Brain pericyte (primary cell): ENCODE measurements at places on chromosomes 2 and 18.

DNA sequence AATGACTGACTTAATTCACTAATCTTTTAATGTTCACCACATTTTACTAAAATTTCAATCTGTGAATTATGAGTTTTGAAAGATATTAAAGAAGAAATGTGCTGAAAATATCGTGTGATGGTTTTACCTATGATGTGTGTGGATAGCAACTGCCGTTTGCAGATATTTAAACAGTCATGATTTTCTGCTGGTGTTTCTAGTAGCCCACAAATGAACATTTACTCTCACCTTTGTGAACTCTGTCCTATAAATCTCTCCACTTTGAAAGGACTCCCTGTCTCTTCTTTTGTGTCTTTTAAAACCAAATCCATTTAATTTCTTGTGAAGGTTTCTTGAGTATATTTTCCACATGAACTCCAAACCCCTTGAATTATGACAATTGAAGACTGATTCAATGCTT lies 771.2 kb upstream of the SALL3 start:
- DNase-seq, result no peak

DNA sequence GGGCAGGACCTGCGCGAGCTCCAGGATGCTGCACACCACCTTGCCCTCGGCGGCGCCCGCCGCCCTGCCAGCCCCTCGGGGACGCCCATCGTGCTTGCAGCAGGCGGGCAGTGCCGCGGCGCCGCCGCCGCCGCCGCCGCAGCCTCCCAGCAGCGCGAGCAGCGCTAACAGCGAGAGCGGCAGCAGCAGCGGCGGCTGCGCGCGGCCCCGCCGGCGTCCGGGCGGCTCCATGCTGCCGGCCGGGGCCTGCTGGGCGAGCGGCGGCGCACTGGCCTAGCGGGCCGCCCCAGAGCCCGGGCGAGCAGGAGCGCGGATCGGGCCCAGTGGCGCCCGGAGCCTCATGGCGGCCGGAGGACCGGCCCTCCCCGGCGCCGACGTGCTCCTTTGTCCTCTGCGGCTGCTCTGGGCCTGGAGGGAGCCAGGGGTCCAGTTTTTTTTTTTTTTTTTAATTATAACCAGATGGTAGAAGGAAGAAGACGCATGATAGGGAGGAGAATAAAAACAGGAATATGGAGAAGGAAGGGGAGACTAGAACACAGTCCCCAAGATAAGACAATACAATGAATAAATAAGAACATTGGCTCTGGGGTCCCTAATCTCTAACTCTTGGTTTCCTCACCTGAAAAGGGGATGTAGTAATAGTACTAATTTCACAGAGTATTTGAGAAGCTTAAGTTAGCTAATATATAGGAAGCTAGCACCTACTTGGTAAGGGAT lies 17.1 kb upstream of the ANKRD62 start:
- DNase-seq, result no peak

DNA sequence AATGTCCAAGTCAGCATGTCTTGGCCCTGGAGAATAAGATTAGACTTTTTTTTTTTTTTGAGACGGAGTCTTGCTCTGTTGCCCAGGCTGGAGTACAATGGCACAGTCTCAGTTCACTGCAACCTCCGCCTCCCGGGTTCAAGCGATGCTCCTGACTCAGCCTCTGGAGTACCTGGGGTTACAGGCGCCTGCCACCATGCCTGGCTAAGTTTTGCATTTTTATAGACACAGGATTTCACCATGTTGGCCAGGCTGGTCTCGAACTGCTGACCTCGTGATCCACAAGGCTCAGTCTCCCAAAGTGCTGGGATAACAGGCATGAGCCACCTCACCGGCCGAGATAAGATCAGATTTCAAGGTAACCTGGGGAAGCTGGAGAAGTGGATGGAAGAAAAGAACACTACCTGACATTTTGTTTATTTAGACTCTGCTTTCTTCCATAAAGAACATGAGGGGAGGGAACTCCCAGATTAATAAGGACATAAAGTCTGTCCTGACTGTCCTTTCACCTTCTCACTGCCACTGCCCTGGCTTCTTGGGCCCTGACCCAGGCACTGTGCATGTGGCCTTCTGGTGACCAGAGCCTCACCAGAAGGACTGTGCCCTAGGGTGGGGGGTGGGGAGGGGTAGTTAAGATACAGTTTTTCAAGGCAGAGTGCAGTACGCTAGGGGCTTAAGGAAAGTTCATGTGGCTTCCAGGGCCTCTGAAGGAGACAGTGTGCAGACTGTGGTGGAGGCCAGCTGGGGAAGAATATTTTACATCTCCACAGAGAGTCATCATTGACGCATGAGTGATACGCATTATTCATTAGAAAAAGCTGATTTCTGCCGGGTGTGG lies 4.8 kb upstream of the IMPA2 start:
- no peak for DNase-seq

- no peak for DNase-seq
These were observed 75.6 kb downstream of the GPD2 start for GRCh38 chr2:156511803-156512202.

DNA sequence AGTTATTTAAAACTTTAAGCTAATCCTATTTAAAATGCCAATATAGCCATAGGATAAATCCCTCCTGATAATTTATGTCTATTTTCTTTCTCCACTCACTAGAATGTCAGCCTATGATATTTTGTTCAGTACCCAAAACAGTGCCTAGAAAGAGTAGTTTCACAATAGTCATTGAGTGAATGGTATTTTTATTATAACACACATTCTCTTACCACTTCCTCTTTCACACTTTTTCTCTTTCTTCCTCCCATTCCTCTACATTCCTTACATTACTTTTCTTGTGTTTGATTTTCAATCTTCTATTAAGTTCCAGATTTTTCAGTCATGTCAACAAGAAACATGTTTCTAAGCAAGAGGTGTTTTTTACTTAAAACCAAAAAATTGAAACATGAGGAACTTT lies 327.6 kb upstream of the UBE2E3 start:
- DNase-seq, result no peak

GRCh38 chr18:5542515-5543035 lies 1.2 kb downstream of the EPB41L3 start:
- no peak for DNase-seq

- DNase-seq, result no peak
These were observed 6.3 kb downstream of the CCNT2 start for GRCh38 chr2:134924912-134925311.

GRCh38 chr2:237874585-237875161 lies 15.2 kb downstream of the RAMP1 start:
- no peak for DNase-seq

GRCh38 chr2:157245846-157246764 lies 11.4 kb upstream of the GALNT5 start:
- DNase-seq, result no peak

DNA sequence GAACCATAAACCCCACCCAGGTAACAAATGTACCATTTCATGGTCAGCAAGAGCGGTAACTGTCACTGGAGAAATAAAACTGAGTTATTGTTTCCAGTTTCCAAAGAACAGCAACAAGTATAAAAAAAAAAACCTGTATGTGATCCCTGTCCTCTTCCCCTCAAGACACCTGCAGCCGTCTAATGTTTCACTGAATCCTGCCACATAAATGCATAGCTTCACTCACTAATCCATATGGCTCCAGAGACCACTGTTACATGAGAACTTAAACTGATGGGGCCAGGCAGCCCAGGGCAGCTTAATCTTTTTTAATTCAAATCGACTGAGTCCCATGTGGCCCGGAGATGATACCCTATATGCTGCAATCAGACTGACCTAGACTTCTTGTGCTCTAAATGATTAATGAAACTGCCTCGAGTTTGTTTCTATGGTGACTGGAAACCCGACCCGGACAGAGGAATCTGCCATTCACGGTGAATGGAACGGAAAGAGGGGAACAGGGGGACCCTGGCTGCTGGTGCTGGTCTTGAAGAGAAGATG lies 60.9 kb upstream of the SIX2 start:
- no peak for DNase-seq

DNA sequence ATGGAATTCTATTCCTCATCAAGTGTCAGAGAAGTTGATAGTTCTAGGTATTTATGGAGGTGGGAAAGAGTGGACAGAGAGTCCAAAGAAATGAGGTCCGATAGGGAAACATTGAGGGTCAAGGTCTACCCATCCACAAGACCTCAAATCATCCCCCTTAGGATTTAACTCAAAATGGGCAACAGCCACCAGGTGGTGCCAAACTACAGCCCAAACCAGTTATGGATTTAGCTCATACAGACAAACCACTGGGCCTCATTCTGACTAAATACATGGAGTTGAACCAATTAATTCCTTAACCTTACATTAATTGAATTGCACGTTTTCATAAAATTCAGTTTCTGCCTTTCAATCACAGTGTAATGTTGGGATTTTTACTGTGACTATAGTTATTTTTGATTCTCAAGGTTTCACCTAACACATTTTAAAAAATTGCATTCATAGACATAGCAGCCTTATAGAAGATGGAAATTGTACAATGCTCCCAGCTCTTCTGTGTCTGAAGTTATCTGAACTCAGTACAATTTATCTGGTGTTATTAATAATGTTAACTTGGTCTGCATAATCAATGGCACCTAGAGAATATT lies 98.2 kb upstream of the HNMT start:
- DNase-seq, result no peak

- DNase-seq, result no peak
These were observed 202.8 kb downstream of the WDR7 start for GRCh38 chr18:56853961-56854360.

DNA sequence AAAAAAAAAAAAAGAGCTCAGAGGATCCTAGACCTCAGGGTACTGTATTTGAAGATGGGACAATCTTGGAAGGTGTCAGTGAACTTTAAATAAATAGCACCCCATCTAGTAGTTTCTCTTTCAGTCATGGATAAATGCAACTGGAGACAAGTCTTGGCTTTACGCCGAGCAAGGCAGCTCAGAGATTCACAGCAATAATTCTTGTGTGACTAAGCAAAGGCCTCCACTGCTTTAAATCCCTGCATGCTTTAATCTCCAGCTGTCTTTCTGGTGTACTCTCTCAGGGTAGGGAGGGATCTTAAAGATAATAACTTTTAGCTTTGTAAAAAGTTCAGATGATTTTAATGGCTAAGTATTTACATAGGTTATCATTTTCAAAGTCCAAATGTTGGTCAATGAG lies 36.3 kb downstream of the NRXN1 start:
- no peak for DNase-seq

- no peak for DNase-seq
These were observed 74.0 kb downstream of the BCL2 start for GRCh38 chr18:63245600-63245999.

GRCh38 chr2:98452396-98453027 lies 7.9 kb downstream of the INPP4A start:
- DNase-seq, result no peak

DNA sequence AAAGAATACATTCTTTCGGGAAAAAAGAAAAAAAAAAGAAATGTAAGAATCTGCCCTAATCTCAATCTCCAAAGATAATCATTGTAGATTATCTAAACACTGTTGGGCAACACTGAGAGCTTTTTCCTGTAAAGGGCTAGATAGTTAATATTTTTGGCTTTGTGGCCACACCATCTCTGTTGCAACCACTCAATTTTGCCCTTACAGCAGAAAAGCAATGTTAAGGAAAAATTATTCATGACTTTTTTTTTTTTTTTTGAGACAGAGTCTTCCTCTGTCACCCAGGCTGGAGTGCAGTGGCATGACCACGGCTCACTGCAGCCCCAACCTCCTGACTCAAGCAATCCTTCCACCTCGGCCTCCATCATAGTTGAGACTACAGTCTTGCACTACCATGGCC lies 17.3 kb upstream of the FZD5 start:
- DNase-seq, result no peak

- DNase-seq, result no peak
These were observed 91.5 kb downstream of the EN1 start for GRCh38 chr2:118755901-118756300.

DNA sequence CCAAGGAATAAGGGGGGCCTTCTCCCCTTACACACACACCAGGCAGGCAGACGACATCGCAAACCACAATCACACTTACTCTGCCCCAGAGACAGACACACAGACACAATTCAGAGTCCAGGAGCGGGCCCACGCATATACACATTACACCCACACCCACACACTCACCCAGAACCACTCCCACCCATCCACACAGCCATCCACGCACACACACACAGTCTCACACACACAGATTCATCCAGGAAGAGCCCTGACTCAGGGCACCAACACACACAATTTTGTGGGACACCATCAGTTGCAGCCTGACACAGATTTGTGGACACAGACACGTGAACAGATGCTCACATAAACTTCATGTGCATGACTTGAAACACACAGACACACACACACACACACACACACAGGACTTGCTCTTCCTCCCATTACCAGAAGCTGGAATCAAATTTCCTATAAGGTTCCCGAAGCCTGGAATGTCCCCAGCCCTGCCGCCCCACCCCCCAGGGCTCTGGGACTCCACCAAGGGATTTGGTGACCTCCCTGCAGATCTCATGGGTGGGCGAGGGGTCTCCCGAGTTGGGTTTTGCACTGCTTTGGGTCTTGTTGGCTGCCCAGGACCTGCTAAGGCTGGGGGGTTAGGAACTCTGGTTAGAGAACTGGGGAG lies 23.5 kb downstream of the TNS1 start:
- DNase-seq, result no peak

- DNase-seq, result no peak
These were observed 702 bp downstream of the LMAN1 start for GRCh38 chr18:59358414-59358711.

GRCh38 chr2:9167718-9168657 lies 38.6 kb upstream of the ASAP2 start:
- no peak for DNase-seq

DNA sequence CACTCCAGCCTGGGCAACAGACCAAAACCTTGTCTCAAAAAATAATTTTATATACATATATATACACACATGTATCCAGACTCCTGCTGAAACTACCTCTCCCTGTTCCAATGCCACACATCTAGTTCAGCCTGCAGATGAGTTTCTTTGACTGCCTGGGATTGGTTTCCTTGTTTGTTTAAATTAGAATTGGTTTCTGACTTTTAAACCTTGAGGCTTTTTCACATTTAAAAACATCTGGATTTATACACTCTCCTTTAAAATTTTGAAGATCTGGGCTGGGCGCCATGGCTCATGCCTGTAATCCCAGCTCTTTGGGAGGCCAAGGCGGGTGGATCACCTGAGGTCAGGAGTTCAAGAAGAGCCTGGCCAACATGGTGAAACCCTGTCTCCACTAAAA lies 21.8 kb upstream of the CXCR1 start:
- no peak for DNase-seq

- DNase-seq, result no peak
These were observed 57.5 kb downstream of the SLC35F5 start for GRCh38 chr2:113698892-113699447.

DNA sequence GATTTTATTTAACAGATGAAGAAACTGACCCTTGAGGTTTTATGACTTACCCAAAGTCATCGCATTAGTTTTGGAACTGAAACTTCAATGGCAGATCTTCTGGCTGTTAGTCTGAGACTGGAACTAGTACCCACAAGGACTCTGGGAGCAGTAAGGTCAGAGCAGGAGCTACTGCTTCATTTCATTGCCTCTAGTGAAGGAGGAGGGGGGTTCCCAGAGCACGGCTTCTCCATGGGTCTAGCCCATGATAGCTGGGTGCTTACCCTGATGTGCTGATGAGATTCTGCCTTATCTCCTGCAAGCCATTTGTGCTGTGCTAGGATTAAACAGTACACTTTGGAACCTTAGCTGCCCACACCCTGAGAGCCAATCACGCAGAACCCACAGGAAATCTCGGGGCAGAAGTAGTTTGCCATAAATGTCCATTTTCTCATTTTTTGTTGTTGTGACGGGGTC lies 5.4 kb upstream of the RNASEH1 start:
- DNase-seq, result no peak
